A549 treated with CpdA at 1 μM for 4 hours (cell line): ENCODE measurements at places on chromosomes 7 and 10. TPM values are rescaled to one million over a fixed set of nuclear protein-coding genes. Genes with fewer than 3 reads are reported as not detected.

The HOXA5 gene
- total RNA-seq = 3.9 to 6.7 TPM (median 6.2 TPM) in 5 replicates

The CDC14C gene
- not detected in 5 replicates for total RNA-seq

The GPR26 gene
- not detected in 5 replicates for total RNA-seq

The ZNF804B gene
- total RNA-seq = not detected in 5 replicates

The SSC4D gene
- total RNA-seq = 0.41 to 1.7 TPM (median 1.3 TPM) in 5 replicates

The ZNF438 gene
- 1.7 to 2.2 TPM (median 1.8 TPM) in 5 replicates for total RNA-seq

The CPA4 gene
- 5.8 to 8.1 TPM (median 6.5 TPM) in 5 replicates for total RNA-seq

The ZNF727 gene
- total RNA-seq = not detected in 5 replicates

The NDUFB8 gene
- total RNA-seq = 268 to 295 TPM (median 293 TPM) in 5 replicates

The ITIH5 gene
- 0.02 to 0.37 TPM (median 0.08 TPM) in 5 replicates for total RNA-seq

The KAZALD1 gene
- 2.2 to 2.9 TPM (median 2.3 TPM) in 5 replicates for total RNA-seq

The ARHGAP12 gene
- total RNA-seq = 19.7 to 24.0 TPM (median 20.4 TPM) in 5 replicates

The PHTF2 gene
- 10.1 to 17.9 TPM (median 14.9 TPM) in 5 replicates for total RNA-seq

The UCN3 gene
- total RNA-seq = not detected in 5 replicates

The ABCC2 gene
- 164 to 201 TPM (median 185 TPM) in 5 replicates for total RNA-seq

The STX1A gene
- total RNA-seq = 74.5 to 85.6 TPM (median 84.1 TPM) in 5 replicates

The HOXA9 gene
- total RNA-seq = 0.45 to 1.3 TPM (median 0.73 TPM) in 5 replicates

The COBL gene
- 4.0 to 4.7 TPM (median 4.5 TPM) in 5 replicates for total RNA-seq

The LZTS2 gene
- 30.1 to 45.2 TPM (median 36.7 TPM) in 5 replicates for total RNA-seq

The ADAM12 gene
- total RNA-seq = 3.8 to 5.7 TPM (median 4.3 TPM) in 5 replicates

The CFAP69 gene
- 1.3 to 2.0 TPM (median 1.6 TPM) in 5 replicates for total RNA-seq

The PRRT4 gene
- 0.34 to 0.63 TPM (median 0.41 TPM) in 5 replicates for total RNA-seq
